AG08396 (cell line): ENCODE measurements at places on chromosomes 16 and 17.

DNA sequence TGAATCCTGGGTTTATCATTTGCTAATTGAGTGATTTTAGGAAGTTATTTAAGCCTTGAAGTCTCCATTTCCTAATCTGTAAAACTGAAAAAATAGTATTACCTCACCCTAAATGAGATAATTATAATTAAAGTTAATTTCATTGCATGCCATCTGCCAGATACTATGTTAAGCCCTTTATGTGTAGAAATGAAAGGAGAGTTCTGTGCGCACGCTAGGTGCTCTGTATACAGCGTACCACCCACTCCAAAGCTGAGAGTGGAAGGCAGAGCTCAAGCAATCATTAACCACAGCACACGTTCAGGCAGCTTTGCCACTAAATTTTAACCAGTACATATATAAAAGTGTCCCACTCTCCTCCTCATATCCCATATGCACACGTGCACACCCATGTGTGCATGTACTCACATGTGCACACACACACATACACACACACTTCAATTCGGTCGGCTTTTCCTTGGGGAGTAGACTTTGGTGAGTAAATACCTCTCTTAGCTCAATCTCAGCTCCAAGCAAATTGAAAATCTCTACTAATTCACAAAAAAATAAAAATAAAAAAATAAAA lies 204.8 kb downstream of the GRIN2A start:
- DNase-seq: no peak

- DNase-seq: peak; percentile 37
Measured at GRCh38 chr16:87765473-87765775, 362 bp downstream of the KLHDC4 start.

- no peak for DNase-seq
Measured at GRCh38 chr17:14042411-14042810, 26.9 kb upstream of the COX10 start.

GRCh38 chr17:63431939-63432804 lies 13.9 kb downstream of the CYB561 start:
- no peak for DNase-seq

GRCh38 chr16:27547134-27547533 lies 2.6 kb downstream of the GTF3C1 start:
- peak; percentile 76 for DNase-seq

GRCh38 chr16:78259873-78260272 lies 160.4 kb downstream of the WWOX start:
- no peak for DNase-seq

DNA sequence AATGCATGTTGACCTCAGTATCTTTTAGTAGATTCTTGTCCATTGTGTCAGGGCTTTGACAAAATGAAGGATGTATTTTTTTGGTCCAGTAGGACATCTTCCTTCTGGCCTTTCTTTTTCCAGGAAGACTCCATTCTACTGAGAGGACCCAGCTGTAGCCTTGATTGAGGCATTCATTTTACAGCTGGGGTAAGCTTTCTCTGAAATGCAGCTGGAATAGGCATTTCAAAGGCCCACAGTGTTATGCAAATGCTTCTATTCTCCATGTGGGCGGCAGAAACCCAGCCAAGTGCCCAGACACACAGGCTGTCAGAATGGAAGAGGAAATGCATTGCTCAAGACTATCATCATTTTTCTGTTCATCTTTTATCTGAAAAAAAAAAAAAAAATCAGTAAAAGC lies 629.0 kb upstream of the CDH8 start:
- no peak for DNase-seq

DNA sequence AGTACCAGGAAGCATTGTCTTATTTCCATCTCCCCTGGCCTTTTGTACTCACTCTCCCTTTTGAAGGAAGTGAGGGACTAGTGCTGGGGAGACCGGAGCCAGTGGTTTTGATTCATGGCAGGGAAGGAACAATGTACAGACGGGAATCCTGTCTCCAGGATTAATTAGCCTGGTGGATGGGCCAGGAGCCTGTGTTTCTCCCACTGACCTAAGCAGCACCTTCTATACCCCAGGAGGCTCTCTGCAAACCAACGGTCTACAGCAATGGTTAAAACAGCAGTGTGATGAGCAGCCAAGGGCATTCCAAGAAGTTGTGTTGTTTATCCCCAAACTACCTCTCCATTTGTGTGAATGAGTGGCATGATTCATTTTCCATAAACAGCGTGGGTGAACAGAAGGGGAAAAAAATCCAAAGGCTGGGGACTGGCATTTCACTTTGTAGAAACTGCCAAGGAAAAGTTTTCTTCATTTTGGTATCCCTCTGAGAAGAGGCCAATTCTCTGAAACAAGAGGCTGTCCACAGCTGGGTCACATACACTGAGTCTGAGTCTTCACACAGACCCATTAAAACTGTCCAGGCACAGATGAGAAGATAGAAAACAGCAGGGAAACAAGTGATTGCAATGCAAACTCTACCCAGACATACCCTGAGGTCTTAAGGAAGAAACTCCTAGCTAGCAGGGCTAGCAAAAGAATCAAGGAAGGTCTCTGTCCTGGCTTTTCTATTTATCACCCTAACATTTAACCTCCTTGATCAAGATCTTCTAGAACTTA lies 18.1 kb downstream of the ANKFN1 start:
- no peak for DNase-seq

- peak; percentile 58 for DNase-seq
Measured at GRCh38 chr16:55502801-55503366, 6.0 kb upstream of the LPCAT2 start.

GRCh38 chr16:72824761-72825160 lies 223.2 kb downstream of the ZFHX3 start:
- DNase-seq: no peak

DNA sequence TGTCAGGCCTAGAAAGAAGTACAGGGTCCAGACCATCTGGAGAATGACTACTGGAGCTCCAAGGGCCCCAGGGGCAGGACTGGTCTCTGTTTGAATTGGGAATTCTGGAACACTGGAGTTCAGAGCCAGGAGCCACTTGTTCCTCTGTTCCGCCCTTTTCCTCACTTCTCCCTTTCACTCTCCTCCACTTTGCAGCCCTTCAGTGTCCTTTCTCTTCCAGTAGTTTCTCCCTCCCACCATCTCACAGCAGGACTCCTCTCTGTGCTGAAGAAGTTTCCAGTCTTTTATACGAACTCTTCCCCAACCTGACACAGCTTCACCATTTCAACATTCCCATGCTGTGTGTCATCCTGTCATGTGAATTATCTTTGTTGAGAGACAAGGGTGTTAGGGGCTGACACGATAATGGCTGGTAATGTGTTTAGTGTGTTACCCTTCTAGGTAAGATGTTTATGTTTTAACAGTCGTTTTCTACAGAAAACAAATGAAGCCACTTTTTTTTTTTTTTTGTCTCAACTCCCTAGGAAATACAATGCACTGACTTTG lies 180.3 kb upstream of the MYOCD start:
- DNase-seq: no peak

- DNase-seq: no peak
Measured at GRCh38 chr17:45841186-45841585, 3.5 kb upstream of the SPPL2C start.

GRCh38 chr17:35345445-35345925 lies 27.9 kb downstream of the SLFN11 start:
- DNase-seq: no peak

DNA sequence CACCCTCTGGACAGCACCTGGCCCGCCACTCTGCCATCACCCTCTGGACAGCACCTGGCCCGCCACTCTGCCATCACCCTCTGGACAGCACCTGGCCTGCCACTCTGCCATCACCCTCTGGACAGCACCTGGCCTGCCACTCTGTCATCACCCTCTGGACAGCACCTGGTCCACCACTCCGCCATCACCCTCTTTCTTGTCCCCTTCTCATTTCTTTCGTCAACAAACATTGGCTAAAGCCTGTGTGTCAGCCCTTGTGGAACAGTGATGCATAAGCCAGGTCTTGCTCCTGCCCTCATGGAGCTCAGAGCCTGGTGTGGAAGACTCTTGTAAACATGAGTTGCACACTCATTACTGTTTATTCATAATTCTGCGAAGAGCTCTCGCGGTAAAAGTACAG lies 31.2 kb downstream of the CDK5R1 start:
- DNase-seq: no peak

DNA sequence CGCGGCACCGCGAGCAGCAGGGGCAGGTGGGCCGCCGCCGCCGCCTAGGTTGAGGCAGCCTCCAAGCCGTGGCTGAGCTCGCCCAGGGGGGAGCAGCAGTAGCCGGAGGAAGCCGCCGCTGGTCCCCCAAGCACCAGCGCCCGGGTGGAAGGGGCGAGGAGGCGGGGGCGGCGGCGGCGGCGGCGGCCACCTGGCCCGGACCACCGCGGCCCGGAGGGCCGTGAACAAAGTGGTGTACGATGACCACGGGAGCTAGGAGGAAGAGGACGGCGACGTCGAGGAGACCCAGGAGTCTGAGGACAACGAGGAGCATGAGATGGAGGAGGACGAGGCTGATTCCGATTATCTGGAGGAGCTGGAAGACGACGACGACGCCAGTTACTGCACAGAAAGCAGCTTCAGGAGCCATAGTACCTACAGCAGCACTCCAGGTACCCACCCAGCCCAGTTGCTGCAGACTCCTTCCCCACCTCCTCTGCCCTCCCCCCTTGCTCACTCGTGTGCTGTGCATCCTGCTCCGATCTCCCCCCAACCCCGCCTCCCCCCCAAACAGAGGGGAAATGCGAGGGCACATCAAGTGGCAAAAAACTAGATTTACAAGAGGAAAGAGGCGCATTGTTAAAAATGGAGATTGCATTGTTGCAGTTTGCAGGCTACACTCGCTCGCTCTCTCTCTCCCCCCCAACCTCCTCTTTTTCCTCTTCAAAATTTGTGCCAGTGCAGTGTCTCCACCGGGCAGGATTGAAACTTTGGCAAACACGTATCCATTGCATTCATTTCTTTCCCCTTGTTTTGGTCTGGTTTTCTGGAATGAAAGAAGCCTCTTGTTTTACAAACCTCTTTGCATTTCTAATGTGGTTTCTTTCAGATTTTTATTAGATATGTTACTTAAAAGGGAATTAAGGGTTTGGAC lies 41.8 kb upstream of the AMZ2 start:
- DNase-seq: peak; percentile 67

DNA sequence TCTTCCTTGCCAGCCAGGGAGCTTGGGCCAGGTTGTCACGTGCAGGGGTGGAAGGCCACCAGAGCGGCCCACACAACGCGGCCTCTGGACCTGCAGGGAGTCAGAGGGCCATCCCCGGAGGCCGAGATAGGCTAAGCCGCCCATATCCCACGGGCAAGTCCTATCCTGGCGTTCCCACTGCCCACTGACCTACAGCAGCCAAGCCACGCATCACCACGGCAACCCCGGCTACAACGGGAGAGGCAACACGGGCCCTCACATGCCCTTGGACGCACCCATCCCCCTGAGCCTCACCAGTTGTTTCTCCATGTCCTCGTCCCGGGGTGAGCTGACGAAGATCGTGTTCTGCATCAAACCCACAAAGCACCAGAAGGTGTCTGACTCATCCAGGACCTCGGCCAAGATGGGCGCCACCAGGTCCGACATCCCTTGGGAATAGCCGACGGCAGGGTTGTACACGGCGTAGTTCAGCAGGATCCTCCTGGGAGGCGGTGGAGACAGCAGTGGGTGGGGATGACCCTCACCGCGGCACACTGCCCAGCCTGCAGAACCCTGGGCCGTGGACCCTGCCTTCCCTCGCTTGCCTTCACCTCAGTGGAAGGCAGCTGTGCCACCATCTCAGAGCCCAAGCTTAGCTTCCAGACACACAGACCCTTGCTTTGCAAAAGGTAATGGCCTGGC lies 88.2 kb downstream of the TBC1D16 start:
- DNase-seq: no peak

DNA sequence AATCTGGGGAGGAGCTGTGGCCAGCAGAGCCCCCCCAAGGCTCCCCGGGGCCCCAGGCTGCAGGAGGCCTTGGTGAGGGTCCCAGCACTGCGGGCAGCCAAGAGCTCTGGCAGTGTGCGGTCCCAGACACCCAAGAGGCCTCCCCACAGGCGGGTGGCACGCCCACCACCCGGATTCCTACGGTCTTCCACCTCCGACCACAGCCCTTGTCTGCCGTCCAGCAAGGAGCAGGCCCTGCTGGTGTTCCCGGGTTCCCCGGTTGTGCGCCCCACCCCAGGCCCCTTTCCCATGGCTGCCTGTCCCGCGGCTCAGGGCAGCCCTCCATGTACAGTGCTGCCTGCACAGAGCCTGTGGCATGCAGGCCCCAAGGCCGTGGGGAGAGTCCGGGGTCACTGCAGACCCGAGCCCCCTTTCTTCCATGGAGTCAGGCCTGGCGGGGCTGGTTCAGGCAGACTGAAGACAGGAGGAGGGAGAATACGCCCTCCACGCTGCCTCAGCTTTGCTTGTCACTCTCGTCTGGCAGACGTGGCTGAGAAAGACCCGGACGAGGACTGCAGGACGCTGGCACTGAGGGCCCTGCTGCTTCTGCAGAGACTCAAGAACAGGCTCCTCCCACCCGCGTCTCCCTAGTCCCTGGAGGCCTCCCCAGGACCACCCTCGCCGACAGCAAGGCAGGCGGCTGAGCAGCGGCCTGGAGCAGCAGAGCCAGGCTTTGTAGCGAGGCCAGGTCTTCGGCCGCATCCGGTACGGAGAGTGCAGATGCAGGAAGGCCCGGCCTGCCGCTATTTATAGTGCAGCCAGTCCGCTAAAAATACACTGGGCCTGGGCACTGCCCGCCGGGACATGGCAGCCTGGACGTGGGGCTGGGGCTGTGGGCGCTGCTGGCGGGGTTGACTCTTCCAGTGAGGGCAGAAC lies 16.4 kb downstream of the TELO2 start:
- DNase-seq: no peak

- DNase-seq: no peak
Measured at GRCh38 chr17:51855806-51856205, 302.7 kb downstream of the CA10 start.

- no peak for DNase-seq
Measured at GRCh38 chr16:87470332-87470731, 22.5 kb downstream of the ZCCHC14 start.

GRCh38 chr16:57184887-57185445 lies 873 bp downstream of the PSME3IP1 start:
- DNase-seq: no peak

DNA sequence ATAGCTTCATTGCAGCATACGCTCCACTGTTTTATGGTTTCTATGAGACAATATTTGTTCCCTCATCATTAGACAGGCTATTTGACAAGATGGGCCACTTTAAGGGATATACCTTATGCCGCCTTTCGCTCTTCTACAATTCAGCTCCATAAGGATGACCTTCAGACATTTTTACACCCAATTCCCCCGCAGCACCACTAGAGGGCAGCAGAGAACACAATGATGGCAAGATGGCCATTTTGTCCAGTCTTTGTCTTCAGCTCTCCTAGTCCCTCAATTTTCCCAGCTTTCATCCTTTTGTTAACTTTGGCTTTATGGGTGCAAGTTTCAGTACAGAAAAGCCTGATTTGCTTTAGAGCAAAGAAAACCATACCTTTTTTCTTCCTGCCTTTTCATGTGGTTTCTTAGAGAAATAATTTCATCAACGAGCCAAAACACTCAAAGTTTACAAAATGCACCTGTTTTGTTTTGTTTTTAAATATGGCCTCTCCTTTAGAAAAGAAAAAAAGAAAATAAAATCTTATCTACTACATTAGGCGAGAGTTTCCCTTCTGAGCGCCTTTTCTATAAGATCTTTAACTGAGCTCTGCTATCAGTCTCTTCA lies 355.3 kb downstream of the TOX3 start:
- DNase-seq: peak; percentile 73
